ENCODE measurements at places on chromosomes 7 and 10.
A peak's percentile ranks its signal among the peaks of the same experiment; 100 is the strongest.

DNA sequence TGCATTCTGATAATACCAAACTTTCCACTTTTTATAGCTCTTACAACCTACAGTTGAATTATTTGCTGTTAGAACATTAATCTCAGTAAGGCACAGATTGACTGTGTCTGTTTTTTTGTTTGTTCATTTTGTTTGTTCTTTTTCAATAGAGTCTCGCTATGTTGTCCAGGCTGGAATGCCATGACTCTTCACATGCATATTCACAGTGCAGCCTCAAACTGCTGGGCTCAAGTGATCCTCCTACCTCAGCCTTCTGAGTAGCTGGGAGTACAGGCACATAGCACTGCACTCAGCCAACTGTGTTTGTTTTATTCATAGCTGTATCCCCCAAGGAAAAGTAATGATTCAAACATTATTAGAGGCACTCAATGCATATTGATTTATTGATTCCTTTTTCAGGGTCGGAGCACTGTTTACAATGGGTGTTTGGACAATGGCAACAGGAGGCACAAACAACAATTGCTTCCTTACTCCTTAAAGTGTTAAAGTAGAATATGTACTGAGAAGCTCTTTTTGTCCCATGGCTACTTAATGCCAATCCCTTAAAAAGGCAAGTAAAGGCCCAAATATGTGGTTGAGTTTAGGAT, 61.1 kb downstream of the SNX13 start:
- no peak for DNase-seq

- no peak for DNase-seq
Observed at GRCh38 chr7:149776289-149776688, 2.9 kb upstream of the ZNF467 start.

- peak; percentile 58 for DNase-seq
Observed at GRCh38 chr10:113415246-113415645, 137.6 kb upstream of the HABP2 start.

- peak; percentile 72 for DNase-seq
Observed at GRCh38 chr7:99473315-99473596, 566 bp downstream of the ZNF789 start.

DNA sequence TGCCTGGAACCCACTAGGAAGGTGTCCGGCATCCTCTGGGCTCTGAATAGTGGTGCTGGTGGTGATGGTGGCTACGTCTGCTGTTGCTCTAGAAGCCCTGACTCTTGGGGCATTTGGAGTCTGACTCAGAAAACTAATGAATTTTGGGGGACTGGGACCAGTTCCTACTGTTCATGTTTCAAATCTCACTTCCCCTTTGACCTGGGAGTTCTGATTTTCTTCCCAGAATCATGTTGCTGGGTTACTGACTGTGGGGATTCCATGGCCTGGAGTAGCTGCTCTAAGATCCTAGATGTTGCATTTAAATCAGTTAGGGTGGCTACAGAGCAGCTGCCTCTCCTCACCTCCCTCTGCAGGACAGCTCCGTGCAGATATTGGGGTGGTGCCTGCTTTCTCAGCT, 3.2 kb downstream of the TSPAN33 start:
- DNase-seq, result no peak

GRCh38 chr10:30387646-30388243, 38.7 kb upstream of the MTPAP start:
- DNase-seq, result peak; percentile 65

GRCh38 chr7:22380333-22380732, 23.4 kb upstream of the RAPGEF5 start:
- DNase-seq, result no peak

DNA sequence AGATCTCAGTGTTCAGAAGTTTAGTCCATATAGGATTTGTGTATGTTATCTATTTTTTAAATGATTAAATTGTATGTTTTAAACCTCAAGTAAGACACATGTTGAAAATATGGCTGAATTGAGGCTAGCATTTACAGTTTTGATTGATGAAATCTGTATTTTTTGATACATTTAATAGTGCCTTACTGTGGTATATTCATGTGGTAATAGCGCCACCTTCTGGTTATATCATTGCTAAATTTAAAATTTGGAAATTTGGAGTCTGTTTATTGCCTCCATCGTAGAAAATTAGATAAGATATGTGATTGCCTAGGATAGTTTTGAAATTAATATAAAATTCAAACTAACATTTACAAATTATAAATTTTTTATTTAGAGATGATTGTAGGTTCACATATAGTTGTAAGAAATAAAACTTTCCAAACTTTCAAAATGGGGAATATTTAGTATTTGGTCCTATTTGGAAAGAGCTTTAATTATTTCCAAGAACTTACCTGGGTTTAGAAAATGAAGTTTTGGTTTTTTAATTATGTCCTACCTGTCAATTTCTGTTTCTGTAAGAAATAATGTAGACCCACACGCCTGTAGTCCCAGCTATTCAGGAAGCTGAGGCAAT, 19.1 kb upstream of the ARMS2 start:
- peak; percentile 30 for DNase-seq

DNA sequence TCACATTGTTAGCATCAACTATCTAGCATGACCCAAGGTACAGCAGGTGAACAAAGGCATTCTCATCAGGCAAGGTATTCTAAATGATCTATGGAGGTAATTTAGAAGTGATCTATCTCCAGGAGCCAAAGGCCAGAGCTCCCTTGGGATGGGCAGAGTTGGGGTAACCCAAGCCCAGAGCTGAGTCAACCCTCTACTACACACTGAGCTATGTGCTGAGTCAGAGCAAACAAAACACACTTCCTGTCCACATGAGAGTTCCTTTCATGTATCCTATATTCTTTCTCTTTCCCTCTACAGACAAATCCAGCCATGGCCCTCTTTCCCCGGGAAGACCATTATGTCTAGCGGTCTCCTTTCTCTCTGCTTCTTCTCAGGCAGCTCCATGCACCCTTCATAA, 68.2 kb upstream of the AGK start:
- no peak for DNase-seq

GRCh38 chr10:130877126-130877525, 434.4 kb downstream of the TCERG1L start:
- DNase-seq, result no peak

- no peak for DNase-seq
Observed at GRCh38 chr10:132687893-132688579, 97.9 kb downstream of the NKX6-2 start.

GRCh38 chr10:73404690-73405089, 9.2 kb downstream of the ANXA7 start:
- DNase-seq, result no peak

GRCh38 chr7:30313348-30313747, 29.0 kb downstream of the ZNRF2 start:
- peak; percentile 9 for DNase-seq

GRCh38 chr7:96832092-96832662, 122.5 kb upstream of the SEM1 start:
- DNase-seq, result no peak

DNA sequence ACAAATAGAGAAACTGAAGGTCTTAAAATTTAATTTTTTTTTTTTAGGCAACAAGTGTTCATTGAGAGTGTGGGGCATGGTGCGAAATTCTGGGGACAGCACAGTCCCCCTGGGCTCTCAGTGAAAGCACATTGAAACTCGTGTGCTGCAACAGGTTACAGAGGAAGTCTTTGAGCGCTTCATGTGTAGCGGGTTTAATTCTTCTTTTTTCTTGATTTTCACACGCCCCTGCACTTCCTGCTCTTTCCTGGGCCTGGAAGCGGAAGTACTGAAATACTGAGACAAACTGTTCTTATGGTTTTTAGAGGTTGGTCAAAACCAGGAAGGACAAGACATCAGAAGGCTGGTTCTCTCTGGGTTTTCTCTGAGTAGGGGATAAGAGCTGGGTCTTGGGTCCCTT, 203.5 kb downstream of the PTEN start:
- no peak for DNase-seq

GRCh38 chr7:42700406-42701327, 211.2 kb downstream of the C7orf25 start:
- peak; percentile 25 for DNase-seq

DNA sequence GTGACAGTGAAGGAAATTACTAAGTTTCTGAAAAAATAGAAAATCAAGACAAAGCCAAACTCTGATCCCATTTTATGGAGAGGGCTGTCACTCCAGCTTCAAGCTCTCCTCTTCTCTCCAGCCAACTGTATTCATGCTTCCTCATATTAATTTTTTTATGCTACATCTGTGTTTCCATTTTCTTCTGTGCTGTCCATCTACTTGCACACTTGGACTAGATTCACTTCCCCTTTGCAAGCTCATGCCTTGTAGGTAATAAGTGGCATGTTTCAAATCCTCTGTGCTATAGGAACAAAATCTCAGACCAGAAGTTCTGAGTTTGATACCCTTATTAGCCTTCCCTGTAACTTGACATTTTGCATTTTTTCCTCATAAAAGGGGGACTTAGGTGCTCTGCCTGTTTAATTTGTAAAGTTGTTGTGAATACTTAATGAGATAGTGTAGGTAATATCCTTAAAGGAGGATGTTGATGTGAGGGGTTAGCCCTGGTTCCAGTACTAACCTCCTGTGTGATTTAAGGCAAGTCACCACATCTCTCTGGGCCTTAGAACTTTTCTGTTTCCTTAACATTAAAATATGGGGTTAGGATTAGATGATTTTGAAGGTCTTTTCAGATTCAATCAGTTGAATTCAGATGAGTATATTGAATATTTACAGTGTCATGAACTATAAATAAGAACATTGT, 358.8 kb downstream of the BBS9 start:
- DNase-seq, result no peak

DNA sequence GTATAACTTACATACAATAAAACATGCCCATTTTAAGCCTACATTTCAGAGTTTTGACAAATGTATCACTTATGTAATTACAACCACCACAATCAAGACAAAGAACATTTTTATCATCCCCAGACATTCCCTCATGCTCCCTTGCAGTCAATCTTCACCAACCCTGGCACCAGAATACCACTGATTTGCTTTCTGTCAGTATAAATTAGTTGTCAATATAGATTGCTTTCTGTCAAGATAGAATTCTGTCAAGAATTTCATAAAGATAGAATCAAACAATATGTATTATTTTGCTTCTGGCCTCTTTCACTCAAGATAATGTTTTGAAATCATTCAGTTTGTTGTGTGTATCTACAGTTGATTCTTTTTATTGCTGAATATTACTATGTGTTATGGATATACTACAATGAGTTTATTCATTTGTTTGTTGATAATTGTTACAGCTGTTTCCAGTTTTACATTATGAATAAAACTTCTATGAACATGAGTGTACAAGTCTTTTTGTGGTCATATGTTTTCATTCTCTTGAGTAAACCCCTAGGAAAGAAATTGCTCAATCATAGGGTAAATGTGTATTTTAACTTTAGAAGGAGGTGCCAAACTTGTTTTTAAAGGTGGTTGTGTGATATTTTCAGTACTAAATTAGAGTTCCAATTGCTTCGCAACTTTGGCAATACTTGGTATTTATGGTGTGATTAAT, 56.9 kb downstream of the IFIT5 start:
- no peak for DNase-seq

- DNase-seq, result no peak
Observed at GRCh38 chr7:88540012-88540411, 219.5 kb upstream of the ZNF804B start.

DNA sequence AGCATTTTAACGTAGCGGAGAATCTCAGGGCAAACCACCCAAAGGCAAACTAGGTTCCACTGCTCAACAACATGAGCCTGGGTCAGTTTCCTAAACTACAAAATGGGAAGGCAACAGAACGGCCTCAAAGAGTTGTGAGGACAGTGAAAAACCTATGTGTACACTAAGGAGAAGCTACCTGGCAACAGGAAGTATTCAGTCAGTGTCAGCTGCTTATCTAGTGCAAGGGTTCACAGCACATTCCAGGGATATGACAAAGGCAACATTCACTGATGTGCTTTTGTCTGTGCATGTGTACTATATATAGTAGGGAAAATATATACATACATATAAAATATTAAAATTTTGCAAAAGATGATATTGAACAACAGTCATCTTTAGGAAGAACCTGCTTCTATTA, 17.2 kb downstream of the NUDCD3 start:
- no peak for DNase-seq

DNA sequence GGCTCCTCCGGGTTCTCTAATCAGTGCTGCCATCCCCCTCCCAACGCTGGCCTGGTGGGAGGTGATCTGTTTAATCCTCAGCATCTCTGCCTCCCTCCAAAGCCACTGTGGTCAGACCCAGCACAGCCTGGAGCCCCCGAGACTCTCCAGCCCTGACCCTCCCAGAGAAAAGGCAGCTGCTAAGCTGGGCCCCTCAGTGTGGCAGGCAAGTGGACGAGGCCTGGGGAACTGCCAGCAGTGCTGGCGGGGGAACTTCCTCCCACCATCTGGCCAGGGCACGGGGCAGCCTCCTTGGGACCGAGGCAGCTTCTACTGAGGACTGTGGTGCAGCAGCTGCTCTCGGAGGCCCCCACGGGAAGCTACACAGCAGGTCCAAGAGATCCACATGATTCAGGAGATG, 51.1 kb downstream of the DPYSL4 start:
- DNase-seq, result no peak

DNA sequence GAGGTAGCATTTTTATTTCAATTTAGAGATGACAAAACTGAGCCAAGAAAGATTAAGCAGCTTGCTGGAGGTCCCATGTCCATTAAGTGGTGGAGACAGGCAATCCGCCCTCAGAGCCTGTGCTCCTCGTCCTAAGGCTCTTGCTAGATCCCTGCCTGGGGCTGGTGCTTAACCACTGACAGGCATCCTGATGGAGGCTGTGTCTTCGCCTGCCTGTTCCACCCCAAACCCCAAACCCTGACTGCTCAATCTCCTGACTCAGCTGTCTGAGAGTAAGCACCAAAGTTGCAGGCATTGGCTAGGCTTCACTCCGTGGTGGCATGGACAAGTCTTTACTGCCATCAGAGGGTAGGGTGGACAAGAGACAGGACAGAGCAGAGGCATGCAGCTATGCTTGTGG, 209.4 kb downstream of the POU6F2 start:
- DNase-seq, result no peak

GRCh38 chr7:36047091-36047658, 105.9 kb upstream of the EEPD1 start:
- no peak for DNase-seq

GRCh38 chr10:19119191-19119590, 70.6 kb downstream of the MALRD1 start:
- no peak for DNase-seq

DNA sequence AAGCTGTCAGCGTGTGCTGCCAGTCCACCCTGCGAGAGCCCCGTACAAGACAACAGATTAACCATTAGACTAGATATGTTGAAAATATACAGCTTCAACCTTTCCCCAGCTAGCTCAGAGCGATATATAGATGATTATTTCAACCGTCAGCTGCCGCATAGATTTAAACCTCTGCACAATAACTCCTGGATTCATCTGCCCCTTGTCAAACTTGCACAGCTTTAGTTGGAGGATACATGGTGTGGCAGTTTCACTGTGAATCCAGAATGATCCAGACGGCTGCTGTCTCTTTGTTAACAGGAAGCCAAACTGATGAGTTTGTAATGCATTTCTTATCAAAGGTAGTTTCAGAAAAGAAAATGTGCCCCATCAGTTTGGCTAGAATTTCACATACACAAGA, 659.7 kb downstream of the KCNMA1 start:
- DNase-seq, result no peak

DNA sequence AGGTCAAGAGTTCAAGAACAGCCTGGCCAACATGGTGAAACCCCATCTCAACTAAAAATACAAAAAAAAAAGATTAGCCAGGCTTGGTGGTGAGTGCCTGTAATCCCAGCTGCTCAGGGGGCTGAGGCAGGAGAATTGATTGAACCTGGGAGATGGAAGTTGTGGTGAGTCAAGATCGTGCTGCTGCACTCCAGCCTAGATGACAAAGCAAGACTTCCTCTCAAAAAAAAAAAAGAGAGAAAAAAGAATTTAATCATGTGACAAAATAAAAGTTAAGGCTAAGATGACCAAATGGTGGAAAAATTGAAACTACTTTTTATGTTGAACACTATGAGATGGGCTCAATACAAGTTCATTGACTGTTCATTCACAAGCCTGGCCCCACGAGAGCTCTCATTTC, 141.1 kb upstream of the WDR11 start:
- no peak for DNase-seq
